ENCODE measurements at places on chromosomes 16 and 17.

GRCh38 chr16:11292076-11292748, 11.1 kb upstream of the PRM1 start:
- DNase-seq, result no peak

- DNase-seq, result no peak
These were observed 81.1 kb upstream of the LHX1 start for GRCh38 chr17:36856222-36856621.

DNA sequence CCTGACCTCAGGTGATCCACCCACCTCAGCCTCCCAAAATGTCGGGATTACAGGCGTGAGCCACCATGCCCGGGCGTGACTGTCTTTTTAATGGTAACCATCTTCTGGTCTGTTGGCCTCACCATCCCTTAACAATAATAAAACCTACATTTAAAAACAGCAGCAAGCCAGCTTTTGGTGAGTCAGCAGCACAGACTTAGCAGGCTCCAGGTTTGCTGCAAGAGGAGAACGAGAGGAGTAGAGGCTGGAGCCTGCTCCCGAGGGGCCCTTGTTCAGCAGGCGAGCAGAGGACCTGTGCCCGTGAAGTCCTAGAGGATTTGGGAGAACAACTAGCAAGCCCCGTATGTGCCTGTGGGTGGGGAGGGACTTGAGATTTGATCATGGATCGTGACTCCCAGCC, 35.7 kb downstream of the MYH13 start:
- DNase-seq, result no peak

DNA sequence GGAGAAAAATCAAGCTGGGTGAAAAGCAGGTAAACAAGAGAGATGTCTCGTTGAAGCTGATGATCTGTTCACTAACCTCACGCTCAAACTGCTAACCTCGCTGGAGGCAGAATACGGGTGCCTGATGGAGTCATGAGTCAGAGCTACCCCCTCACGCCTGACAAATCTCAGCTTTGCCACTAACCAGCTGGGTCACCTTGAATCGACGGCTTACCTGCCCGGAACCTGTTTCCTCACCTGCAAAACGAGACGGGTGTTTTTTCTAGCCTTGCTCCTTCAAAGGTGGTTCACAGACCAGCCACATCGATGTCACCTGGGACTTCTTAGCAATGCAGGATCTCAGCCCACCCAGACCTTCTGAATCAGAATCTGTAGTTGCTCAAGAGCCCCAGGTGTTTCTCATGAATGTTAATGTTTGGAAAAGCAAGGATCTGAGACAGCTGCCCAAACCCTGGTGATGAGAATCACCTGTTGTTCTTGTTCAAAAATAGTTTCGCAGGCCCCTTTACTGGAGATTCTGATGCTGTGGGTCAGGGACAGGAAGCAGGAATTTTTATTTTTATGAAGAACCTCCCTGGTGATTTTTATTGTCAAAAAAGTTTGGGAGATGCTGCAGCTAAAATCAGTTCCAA, 56.9 kb downstream of the MARCHF10 start:
- no peak for DNase-seq

- DNase-seq, result no peak
These were observed 14.7 kb downstream of the RABEP2 start for GRCh38 chr16:28910086-28911031.

DNA sequence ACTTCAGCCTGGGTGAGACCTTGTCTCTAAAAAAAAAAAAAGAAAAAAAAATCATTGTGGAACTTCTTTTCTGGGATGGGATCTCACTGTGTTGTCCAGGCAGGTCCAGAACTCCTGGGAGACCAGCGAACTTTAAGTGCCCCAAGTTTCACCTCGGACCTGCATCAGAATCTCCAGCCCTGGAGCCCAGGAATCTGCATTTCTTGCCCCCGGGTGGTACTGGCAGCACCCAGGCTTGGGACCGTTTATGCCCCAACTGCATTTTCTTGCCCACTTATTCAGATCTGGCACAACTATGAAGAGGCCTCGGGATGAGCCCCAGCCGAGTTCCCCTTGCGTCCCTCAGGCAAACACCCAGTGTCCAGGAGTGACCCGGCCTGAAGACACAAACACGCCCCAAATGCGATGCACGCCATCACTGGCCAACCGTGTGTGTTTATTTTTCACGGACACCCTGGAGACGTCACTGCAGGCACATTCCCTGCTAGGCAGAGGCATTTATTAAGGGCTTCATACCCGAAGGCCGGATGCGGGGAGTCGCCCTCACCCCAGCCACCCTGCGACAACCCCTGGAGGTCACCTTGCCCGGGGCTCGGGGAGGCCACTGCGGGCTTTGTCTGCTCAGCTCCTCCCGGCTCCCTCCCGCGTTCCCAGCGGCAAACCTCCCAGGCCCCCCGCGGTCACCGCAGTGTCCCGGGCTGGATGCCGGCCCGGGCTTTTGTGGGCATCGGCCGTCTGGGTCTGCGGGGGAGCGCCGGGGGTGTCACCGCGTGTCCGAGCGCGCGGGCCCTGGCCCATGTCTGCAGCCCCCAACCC, 684 bp upstream of the SPIRE2 start:
- no peak for DNase-seq

GRCh38 chr17:38748149-38748891, at the start of gene PCGF2:
PCGF2 (minus strand) TSS chr17:38748336; CDS start chr17:38740402, 7,934 bp downstream.
- DNase-seq, result peak; percentile 68

DNA sequence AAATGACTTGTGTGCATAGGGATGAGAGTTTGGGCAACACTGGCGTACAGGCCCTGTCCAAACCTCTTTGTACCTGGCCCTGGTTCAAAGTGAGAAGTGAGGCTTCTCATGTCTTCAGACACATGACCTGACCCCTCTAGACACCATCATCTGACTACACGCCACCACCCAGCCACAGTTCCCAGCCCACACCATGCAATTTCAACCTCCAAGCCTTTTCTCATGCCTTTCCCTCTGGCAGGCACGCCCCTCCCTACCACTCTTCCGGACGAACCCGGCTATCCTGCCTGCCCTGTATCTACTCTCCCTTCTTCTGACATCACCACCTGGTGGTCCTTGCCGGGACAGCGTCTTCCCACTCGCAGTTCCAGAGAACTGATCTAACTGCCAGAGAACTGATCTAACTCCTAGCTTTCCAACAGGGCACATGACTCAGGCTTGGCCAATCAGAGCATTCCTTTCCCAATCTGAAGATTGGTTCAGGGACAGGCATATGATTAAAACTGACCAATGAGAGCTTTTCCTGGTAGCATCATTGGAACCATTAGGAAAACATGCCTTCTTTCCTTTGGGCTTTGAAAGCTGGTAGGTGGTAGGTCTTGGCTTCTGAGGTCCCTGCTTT, 27.1 kb upstream of the IL21R start:
- DNase-seq, result peak; percentile 93

- no peak for DNase-seq
These were observed 983.9 kb upstream of the EEF2KMT start for GRCh38 chr16:6081320-6081976.

- DNase-seq, result no peak
These were observed 508.7 kb downstream of the KCNJ2 start for GRCh38 chr17:70677783-70678647.

DNA sequence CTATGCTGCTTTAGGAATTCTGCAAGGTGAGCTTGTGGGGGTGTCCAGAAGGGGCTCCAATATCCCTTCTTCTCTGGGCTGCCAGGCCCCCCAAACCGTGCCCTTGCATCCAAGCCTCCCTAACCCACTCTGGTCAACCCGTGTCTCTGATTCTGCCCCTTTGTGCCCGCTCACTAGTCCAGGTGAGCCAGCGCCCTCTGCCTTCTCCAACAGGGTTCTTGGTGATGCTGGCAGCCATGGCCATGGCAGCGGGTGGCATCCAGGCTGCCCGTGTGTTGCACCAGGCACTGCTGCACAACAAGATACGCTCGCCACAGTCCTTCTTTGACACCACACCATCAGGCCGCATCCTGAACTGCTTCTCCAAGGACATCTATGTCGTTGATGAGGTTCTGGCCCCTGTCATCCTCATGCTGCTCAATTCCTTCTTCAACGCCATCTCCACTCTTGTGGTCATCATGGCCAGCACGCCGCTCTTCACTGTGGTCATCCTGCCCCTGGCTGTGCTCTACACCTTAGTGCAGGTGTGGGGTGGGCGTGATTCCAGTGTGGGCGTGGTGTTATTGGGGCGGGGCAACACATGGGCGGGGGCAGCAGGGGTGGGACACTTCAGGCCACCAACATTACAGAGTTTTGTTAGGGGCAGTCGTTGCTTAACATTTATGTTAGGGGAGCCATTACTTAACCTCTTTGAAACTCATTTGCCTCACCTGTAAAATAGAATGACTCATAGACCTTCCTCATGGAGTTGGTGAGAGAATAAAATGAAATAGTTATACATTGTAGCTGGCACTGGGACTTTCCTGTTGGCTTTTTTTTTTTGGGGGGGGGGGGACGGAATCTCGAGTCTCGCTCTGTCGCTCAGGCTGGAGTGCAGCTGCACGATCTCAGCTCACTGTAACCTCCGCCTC, 31.4 kb downstream of the ANKRD40 start:
- no peak for DNase-seq

DNA sequence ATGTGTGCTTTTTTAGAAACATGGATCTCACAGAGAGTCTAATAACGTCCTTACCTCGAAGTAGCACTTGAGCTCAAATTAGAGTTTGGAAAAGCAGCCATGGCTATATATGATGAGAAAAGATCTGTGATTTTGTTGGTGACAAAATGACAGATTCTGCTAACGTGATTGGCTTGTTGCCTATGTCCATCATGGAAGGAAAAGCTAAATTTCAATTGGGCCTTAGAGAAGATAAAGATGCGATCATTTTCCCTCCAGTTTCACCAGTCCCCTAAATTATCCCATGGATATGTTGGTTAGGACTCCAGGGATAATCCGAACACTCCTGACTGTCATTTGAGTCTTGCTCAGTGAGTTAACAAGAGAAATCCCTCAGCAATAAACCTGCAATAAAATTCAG, 175.8 kb downstream of the C16orf95 start:
- DNase-seq, result no peak

DNA sequence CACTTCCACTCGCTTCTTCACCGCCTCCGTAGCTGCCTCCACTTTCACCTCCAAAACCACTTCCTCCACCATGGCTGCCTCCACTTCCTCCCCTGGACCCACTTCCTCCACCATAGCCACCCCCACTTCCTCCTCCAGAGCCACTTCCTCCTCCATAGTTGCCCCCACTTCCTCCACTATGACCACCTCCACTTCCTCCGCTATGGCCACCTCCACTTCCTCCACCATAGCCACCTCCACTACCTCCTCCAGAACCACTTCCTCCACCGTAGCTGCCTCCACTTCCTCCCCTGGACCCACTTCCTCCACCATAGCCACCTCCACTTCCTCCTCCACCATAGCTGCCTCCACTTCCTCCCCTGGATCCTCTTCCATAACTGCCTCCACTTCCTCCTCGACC, 4.5 kb downstream of the KRT9 start:
- DNase-seq, result no peak

- DNase-seq, result no peak
These were observed 17.3 kb upstream of the TXNDC11 start for GRCh38 chr16:11759997-11760396.

DNA sequence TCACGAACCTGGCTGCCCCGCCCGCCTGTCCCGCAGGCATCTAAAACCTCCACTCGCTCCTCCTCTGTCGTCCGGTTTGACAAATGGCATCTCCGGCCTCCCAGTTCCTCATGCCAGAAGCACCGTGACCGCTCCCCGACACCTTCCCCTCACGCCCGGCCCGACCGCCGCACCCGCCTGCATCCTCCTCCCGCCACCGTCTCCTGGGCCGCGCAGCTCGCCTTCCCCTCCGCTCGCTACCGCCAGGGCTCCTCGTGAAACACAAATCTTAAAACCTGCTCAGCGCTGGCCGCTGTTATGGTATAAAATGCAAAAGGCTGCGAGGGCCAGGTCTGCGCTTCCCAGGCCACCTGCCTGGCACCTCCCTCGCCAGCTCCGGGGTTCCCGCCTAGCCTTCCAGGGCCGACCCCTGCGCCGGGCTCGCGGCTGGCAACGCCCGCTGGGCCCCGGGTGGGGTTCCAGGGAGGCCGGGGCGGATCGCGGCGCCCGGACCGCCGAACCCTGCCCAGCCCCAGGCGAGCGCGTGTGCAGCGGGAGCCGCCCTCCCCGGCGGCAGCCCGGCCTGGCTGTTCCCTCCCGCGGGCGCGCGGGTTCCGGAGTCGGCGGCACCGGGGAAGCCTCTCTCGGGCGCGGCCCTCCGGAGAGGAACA, 488 bp downstream of the SPSB3 start:
- no peak for DNase-seq

- DNase-seq, result no peak
These were observed 142.6 kb upstream of the CACNG5 start for GRCh38 chr17:66692421-66692690.

- DNase-seq, result no peak
These were observed at the start of gene CEMP1 for GRCh38 chr16:2531371-2531695. CEMP1 (minus strand) TSS chr16:2531408; CDS start chr16:2531073, 335 bp downstream.

Measured in NCI-H524 treated with DMSO at 0.1 percent for 48 hours (cell line).